GM12891 (cell line): ENCODE measurements at places on chromosomes 7 and 10.

DNA sequence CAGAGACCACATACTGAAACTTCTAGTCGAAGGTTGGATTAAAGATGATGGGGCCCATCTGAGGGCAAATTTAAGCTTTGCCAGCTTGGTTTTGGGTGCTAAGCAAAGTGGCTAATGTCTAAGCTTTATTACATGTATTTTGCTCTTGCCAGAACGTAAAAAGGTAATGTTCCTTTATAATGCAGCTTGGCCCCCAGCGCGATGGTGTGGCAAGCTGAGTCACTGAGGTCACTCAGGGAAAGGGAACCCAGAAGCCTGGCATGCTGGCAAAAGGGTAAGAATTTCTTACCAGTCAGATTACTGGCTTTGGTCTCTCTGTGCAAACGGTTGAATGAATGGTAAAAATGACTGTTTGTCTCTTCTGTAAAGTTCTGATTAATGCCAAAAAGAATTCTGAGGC lies 158.3 kb upstream of the KCND2 start:
- no peak for DNase-seq

- no peak for DNase-seq
Measured at GRCh38 chr7:16708980-16709379, 44.6 kb upstream of the TSPAN13 start.

GRCh38 chr10:124340033-124340760 lies 78.5 kb downstream of the OAT start:
- DNase-seq, result no peak

DNA sequence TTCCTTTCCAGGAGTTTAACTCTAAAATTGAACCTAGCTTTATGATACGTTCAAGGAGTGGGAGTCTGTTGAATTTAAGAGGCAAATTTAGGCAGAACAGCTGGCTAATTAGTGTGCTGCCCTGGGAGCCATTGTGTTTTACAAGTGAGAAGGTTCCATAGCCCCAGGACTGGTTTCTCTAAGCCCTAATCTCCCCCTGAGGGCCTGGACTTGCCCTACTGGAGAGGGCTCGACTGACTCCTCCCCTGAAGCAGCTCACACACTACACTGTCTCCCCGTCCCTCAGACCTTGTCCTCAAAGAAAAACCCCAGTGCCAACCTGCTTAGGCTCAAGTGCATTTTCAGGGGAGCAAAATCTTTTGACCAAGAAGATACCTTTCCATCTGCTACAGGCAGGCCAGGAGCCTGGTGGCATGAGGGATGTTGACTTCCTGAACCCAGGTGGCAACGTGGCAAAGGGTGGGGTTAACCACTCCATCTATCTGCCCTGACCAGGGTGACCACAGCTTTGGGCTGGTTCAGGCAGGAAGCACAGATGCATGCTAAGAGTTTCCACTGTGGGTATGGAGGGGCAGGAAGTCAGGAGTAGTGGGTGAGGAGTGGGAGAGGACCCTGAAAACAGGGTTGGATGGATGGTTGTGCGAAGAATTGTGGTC lies 68.9 kb upstream of the CARD11 start:
- no peak for DNase-seq

DNA sequence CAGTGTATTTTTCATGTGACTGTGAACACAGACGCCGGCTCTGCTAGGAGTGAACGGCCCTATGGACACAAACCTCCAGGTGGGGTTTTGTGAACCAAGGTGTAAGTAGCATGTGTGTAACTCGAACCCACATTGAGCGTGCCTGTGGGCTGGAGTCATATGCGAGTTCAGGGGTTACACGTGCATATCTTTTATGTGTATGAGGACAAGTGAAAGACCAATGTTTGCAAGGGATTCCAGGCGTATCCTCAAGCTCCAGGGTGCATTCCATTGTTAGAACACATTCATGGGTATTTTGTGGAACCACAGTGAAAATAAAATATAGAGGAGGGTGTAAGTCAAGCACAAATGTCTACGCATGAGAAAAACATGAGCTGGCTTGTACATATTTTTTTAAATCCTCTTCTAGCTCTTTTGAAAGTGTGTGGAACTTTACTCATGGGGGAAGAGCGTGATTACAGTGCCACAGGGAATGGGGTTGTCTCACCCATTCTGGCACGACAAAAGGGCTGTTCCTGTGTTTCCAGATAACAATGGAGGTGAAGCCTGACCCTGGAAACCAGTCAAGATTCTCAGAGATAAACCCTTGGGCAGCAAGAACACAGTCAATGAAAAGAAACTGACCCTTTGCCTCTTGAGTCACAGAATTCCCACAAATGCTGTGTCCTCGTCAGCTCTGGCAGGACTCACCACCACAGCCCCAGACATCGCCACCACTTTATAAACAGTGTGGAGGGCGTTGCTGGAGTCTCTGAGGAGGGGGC lies 37.0 kb upstream of the GOT1 start:
- no peak for DNase-seq
